ENCODE measurements at places on chromosomes 11 and 22.

- DNase-seq, result no peak
These were observed 21.2 kb downstream of the DAGLA start for GRCh38 chr11:61701242-61701886.

- no peak for DNase-seq
These were observed 12.3 kb upstream of the SOX10 start for GRCh38 chr22:37996515-37997246.

DNA sequence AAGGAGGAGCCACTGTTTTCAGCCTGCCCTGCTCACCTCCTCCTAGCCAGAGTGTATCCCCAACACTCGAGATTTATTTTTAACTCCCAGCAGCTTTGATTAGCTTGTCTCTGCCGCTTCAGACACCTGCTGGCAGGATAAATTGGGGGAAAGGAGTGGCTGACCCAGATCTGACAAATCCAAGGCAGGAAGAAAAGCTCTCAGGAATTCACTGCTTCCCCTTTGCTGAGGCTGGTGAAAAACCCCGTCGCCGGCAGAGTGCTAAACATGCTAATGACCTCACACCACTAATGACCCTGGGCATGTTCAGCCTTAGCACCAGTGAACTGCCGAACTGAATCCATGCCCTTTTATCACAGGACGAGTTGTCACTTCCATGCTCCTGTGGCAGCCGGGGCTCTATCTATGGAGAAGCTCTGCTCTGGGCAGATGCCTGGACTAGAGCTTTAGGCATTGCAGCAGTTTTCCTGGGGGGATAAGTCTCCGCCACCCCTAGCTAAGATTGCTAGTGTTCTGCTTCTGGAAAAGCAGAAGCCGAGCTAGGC is 52.2 kb downstream of the FEZ1 start:
- DNase-seq, result no peak

DNA sequence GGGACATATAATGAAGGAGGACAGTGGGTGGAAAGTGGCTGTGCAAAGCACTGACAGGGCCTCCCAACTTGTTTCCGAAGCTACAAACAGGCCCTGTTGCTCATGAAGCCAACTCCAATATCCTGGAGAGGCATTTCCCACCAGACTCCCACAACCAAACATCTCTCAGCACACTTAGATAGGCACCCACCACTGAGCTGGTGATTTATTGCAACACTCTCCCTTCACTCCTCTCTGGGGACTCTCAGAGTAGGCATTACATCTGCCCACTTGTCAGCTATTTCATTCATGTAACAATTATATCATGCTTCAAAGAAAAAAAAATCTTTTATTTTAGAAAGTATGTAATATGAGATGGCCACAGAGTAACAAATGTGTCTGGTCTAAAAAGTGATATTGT is 32.1 kb upstream of the PPP2R1B start:
- no peak for DNase-seq

- DNase-seq, result no peak
These were observed 62.6 kb downstream of the TRAF6 start for GRCh38 chr11:36447514-36447913.

All from stimulated activated CD4-positive, alpha-beta T cell treated with anti-CD3 and anti-CD28 coated beads, TNF-alpha, amount 100 ng/mL, for 48 hours (primary cell).